Urinary bladder (tissue), 4 donors: ENCODE measurements at places on chromosomes 13 and 19.

GRCh38 chr13:27023385-27024073, 148.1 kb downstream of the USP12 start:
- no peak for DNase-seq

- no peak for DNase-seq
These were observed 5.2 kb upstream of the CEACAM18 start for GRCh38 chr19:51473009-51473707.

- DNase-seq: no peak
These were observed 16.2 kb downstream of the CAPN12 start for GRCh38 chr19:38727868-38728660.

GRCh38 chr19:4295972-4296771, 6.0 kb downstream of the TMIGD2 start:
- DNase-seq: no peak

DNA sequence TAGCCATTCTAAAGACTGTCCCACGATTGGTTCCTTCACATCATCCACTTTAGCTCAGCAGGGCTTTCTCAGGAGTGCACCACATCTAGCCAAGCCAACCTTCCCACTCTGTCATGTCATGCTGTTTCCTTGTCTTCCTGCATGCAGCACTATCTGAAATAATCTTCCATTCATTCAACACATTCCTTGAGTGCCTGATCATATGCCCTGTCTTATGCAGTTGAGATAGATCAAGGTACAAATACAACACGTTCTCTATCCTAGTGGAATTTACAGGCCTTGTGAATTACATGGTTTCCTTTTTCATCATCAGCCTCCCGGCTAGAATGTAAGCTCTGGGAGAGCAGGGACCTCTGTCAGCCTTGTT, 6.8 kb upstream of the MRPS31 start:
- no peak for DNase-seq
